ENCODE measurements at places on chromosomes 7 and 10.

DNA sequence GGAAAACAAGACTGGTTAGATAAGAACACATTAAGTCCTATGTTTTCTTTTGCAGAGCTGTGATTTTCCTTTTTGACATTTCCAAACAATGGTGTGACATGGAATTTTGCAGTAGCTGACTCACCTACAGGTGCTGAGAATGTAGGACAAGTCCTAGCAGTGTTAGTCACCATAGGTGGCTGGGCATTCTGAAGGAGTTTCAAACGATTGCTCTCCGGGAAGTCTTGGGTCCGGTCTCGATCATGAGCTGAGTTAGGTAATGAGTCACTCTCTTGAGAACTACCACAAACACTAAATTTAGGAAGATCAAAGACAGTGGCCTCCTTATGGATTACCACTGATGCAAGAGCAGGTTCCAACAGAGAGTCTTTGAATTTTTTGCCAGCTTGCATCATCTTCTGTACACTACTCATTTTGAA lies 3.6 kb downstream of the FIGNL1 start:
- DNase-seq = no peak

- DNase-seq = no peak
These were observed 57.4 kb upstream of the EGFR start for GRCh38 chr7:54961391-54961790.

- no peak for DNase-seq
These were observed 121.6 kb downstream of the EGFR start for GRCh38 chr7:55140221-55140940.

DNA sequence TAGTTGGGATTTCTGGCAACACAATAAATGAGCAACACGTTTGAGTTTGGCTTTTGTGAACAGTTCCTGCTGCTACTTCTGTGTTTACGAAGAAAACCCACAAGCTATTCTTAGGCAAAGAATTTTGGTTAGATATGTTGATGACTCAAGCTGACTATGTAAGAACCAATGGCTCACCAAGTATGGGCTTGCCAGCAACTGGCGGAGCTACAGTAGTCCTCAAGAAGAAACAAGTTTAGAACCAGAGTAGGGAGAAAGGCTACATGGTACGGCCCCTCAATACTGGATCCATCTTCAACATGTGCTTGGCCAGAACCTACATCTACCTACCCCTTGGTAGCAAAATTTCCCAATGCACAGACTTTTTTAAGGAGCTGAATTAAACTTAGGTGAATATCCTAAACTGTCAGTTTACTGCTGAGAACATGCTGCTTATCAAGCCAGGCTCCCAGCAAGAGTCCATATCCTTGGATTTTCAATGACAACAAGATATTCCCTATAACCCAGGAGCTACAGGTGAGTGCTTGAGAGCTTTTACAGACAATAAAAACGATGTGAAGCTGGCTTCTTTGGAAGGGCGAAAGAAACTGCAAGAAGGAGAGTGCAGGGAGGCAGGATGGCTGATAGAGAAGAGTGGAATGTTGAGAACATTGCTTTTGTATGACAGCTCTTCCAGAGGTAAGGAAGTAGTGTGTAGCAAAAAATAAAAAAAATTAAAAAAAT lies 74.3 kb upstream of the ASAH2 start:
- no peak for DNase-seq

- DNase-seq = no peak
These were observed 131.2 kb downstream of the HDAC9 start for GRCh38 chr7:18626717-18627116.

GRCh38 chr10:124619802-124620490 lies 124.2 kb downstream of the FAM53B start:
- DNase-seq = no peak

GRCh38 chr7:48427671-48428070 lies 256.4 kb downstream of the ABCA13 start:
- DNase-seq = no peak

GRCh38 chr7:34851431-34851830 lies 185.9 kb downstream of the DPY19L1 start:
- no peak for DNase-seq

DNA sequence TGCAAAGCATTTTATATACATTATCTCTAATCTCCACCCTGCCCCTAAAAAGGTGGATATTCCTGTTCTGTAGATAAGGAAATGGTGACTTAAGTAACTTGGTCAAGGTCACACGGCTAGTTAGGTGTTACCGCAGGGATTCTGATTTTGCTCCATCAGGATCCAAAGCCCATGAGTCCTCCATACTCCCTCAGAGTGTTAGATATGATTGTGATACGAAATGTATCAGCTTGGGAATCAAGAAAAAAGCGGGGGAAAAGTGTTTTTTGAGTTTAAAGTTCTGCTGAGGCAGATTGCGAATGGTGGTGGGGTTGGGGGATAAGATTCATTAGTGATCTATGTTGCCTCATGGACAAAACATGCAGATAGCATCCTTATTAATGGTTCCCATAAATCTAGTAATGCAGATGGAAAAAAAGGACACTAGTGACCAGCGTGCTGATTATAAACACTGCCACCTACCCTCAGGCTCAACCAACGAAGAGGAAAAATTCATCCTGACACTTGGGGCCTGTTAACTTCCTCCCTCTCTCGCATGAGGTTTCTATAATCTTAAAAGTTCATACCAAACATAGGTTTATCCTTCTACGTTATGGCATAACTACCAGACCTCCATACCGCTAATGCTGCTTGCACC lies 2.3 kb downstream of the ICA1 start:
- no peak for DNase-seq

- DNase-seq = no peak
These were observed 68.1 kb downstream of the MTERF1 start for GRCh38 chr7:91812388-91812787.

- DNase-seq = no peak
These were observed 51.3 kb downstream of the USP6NL start for GRCh38 chr10:11560076-11560709.

DNA sequence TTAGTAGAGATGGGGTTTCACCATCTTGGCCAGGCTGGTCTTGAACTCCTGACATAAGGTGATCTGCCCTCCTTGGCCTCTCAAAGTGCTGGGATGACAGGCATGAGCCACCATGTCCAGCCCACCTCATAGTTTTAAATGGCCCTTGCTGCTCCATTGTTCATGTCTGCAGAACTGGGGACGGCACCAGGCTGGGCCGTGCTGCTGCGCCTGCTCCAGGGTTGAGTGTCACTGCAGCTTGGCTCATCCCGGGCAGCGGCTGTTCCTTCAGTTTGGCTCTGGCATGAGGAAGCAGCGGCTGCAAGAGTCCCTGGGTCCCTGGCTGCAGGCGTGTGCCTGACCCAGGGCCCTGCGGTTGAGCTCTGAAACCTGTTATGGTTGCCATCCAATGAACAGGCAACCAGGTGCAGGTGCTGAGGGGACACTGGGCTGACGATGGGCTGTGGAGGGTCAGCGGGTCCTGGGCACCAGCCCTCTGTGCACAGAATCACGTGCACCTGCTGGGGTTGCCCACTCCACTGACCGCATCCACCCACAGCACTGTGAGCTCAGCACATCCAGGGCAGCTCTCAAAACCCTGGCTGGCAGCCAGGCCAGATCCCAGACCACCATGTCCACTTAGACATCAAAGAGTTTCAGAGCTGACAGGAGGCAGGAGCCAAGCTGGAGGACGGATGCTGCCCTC lies 70.2 kb upstream of the PPP2R2D start:
- no peak for DNase-seq

- DNase-seq = peak; percentile 49
These were observed 136.6 kb downstream of the ARID5B start for GRCh38 chr10:62037890-62038608.

GRCh38 chr10:101773923-101774588 lies 1.9 kb downstream of the FGF8 start:
- DNase-seq = no peak

DNA sequence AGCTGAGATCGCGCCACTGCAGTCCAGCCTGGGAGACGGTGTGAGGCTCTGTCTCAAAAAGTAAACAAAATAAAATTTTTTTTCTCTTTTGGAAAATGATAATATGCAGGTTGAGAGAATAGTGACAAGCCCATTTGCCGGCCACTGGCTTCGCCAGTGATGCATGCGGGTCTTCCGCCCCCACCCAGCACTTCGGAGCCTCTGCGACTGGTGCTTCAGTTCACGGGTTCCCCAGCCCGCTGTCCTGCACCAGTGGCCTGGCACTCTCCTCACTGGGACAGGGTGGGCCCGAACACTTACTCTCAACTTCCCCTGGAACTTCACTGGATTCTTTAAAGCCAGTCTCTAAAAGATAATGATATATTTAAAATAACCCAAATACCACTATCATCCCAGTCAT lies 2.7 kb downstream of the SUN1 start:
- no peak for DNase-seq

Measured in NCI-H748 treated with DMSO at 0.1 percent for 48 hours (cell line).